ENCODE measurements at places on chromosomes 5 and 9.

DNA sequence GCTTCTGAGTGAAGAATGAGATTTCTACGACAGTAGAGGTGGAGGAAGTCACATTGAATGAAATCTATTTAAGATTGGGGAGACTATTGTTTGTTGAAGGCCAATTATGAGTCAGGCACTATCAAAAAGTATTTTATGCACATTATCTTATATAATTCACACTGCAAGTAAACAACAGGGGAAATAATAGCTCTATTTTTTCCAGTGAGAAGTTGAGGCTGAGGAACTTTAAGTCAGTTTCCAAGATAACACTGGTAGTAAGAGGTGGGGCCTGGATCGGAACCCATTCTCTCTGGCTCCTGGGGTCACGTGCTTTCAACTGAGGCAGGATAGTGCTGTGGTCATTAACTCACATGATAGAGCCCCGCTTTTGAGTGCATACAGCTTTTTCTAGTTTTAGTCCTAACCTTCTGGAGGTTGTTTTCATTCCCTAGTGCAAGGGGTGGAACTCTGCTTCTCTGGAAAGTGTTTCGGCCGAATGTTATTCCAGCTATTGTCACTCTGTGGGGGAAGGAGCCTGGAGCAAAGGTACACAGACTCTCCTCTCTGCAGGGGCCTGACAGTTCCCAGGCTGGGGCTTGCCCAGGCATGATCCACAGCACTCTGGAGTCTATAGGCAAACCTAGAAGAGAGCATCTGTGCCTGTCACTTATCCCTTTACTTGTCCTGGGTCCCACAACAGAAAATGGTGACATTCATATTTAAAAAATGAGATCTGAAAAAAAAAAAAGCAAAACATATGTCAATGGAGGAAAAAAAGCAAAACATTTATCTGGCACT, 352.4 kb upstream of the ACTBL2 start:
- no peak for DNase-seq

- no peak for DNase-seq
These were observed 38.7 kb upstream of the UBAP2 start for GRCh38 chr9:34087370-34087769.

- no peak for DNase-seq
These were observed 22.7 kb upstream of the UGCG start for GRCh38 chr9:111873901-111874300.

DNA sequence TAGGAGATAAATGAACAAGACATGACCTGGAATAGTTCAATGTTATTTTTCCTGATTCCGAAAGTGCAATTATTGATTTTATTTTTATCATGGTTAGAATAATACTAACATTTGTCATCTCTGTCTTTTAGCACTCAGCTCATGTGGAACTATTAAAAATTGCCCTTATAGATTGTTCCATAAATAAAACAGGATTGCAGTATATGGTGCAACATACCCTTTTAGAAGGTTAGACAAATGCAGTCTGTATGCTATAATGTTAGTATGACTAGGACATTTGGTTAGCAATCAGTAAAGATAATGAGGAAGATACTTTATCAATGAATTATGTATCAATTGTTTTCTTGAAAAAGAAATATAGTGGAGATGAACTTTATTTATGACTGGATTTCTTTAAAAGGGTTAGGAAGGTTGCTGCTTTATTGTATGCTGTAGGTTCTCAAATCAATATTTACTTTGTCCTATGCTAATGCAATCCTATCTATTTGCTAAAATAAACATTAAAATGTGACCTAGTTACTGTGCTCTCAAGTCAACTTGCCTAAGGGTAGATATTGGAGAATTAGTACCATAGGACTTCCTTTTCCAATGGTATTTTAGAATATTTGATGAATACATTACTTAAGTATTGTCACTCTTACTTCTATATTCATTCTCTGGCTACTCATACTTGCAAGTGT, 348.9 kb upstream of the ISL1 start:
- no peak for DNase-seq

DNA sequence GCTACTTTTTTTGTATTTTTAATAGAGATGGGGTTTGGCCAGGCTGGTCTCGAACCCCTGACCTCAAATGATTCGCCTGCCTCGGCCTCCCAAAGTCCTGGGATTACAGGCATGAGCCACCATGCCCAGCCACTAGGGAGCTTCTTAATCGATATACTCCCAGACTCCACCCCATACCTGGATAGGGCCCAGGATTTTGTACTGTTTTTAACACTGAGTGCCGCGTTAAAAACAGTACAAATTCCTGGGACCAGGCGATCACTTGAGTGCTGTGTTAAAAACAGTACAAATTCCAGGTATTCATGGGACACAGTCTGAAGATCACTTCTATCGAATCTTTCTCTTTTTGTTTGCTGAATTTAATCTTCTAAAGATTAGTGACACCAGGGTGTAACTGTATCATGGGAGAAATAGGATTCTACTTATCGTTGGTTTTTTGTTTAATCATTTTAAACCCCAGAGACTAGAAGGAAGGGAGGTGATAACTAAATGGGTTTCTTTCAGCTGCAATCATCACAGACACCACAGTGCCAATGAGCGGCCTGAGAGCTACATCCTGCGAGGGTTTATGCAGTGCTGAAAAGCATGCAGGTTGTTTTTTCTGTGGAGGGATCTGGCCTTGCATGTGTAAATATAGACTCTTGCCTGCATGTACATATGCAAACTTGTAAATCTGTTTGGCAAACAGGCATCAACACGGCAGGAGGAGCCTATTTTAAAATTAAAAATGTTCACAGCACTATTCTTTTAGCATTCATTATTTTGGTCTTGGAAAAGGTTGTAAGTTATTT, 303.8 kb upstream of the WWC1 start:
- DNase-seq = no peak

- no peak for DNase-seq
These were observed 36.3 kb downstream of the CAPSL start for GRCh38 chr5:35902046-35902672.

GRCh38 chr5:60295423-60295822, 401.9 kb upstream of the PDE4D start:
- peak; percentile 45 for DNase-seq

DNA sequence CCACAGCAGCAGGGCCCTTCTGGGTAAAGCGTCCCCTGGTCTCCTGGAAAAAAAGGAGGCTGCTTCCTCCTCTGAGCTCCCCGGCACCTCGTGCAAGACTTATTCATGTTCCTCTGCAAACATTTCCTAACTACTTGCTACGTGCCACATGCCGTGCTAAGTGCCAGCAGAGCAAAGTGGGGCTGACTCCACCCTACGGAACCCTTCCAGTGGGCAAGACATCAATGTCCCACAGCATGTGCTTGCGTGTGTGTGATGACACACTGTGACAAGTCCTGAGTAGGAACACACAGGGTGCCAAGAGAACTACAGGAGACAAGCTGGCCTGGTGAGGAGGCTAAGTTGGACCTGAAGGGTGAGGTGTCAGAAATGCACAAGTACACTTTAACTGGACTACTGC, 57.4 kb downstream of the SEMA4D start:
- DNase-seq = peak; percentile 60
